ENCODE measurements at places on chromosomes 3 and 15. TPM values are rescaled to one million over a fixed set of nuclear protein-coding genes. Genes with fewer than 3 reads are reported as not detected.

DNA sequence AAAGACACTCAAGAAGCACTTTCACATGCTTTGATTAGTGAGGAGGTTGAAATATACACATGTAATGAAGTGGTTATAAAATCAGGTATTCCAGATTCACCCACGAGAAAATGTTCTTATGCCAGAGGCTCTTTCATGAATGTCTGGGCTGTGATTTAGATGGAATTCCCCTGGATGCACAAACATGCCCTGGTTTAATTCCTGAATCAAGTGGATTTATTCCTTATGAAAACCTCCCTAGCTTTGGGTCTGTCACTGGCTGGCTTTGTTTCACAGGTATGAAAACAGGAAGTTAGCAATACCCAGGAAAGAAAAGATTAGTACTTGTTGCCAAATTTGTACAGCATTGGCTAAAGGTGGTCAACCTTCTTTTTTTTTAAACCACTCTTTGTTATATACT is 1123.0 kb downstream of the ROBO1 start:
- no peak for DNase-seq

DNA sequence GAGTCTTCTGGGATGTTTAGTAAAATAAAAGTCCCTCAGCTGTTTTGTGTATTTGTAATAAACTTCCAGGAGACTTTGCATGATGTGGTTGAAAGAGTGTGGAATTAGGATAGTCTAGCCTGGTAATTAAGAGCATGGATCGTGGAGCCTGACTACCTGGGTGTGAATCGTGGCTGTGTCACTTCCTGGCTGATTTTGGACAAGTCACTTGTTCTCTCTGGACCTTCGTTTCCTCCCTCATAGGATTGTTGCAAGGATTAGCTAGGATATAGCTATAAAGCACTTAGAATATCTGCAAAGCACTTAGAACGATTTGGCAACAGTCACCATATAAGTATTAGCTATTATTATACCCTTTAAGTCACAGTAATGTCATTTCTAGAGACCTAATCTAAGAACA is 40.2 kb downstream of the SLMAP start:
- no peak for DNase-seq

Gene ZBTB47
- 18.4 TPM for polyA plus RNA-seq

- no peak for DNase-seq
These were observed 39.3 kb upstream of the SEMA6D start for GRCh38 chr15:47678040-47678439.

Gene MEIS2
- 167 TPM for polyA plus RNA-seq

GRCh38 chr3:126678693-126679317 is 23.9 kb upstream of the TXNRD3 start:
- DNase-seq: no peak

Gene C3orf22
- not detected for polyA plus RNA-seq

Gene ADIPOQ
- polyA plus RNA-seq: not detected

Gene ONECUT1
- polyA plus RNA-seq: 0.08 TPM

DNA sequence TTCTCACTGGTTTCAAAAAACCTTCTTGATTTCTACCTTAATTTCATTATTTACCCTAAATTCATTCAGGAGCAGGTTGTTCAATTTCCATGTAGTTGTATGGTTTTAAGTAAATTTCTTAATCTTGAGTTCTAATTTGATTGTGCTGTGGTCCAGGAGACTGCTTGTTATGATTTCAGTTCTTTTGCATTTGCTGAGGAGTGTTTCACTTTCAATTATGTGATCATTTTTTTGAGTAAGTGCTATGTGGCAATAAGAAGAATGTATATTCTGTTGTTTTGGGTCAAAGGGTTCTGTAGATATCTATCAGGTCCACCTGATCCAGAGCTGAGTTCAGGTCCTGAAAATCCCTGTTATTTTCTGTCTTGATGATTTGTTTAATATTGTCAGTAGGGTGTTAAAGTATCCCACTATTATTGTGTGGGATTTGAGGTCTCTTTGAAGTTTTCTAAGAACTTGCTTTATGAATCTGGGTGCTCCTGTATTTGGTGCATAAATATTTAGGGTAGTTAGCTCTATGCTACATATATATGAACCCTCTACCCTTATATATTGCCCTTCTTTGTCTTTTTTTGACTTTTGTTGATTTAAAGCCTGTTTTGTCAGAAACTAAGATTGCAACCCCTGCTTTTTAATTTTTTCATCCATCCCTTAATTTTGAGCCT is 158.4 kb upstream of the TPRG1 start:
- DNase-seq: no peak

- DNase-seq: no peak
These were observed 34.5 kb downstream of the PIK3CB start for GRCh38 chr3:138800248-138800647.

- DNase-seq: no peak
These were observed 227.1 kb downstream of the ZPLD1 start for GRCh38 chr3:102661707-102662497.

- no peak for DNase-seq
These were observed 48.9 kb downstream of the TGFBR2 start for GRCh38 chr3:30655187-30655812.

Measured in renal cortex interstitium (tissue), 15 donors.